Kidney tubule cell (primary cell): ENCODE measurements at places on chromosomes 7 and 10.

GRCh38 chr7:12056977-12057376, 154.1 kb upstream of the TMEM106B start:
- no peak for DNase-seq

DNA sequence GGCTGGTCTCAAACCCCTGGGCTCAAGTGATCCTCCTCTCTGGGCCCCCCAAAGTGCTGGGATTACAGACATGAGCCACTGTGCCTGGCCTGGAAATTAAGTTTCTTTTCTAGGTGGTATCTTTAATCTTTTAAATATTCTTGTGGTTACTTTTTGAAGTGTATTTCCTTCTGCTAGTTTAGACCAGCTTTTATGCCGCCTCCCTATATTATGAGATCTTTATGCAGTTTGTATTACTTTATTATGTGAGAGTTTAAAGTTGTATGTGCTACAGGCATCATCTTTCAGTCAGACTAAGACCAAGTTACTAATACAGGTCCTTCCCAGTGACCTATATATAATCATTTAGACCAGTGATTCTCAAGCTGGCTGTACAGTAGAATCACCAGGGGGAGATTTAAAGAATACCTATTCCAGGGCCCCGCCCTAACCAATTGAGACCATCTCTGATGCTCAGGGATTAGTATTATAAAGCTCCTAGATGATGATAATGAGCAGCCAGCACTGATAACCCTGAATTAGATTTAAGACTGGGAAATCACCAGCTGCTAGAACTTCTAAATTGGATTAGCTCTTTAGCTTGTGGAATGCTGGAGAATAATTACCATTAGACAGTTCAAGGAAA, 11.3 kb downstream of the INPP5F start:
- DNase-seq: no peak

GRCh38 chr7:44075296-44076075, 6.8 kb downstream of the POLM start:
- peak; percentile 46 for DNase-seq

GRCh38 chr7:47550788-47551470, 31.0 kb downstream of the TNS3 start:
- no peak for DNase-seq

DNA sequence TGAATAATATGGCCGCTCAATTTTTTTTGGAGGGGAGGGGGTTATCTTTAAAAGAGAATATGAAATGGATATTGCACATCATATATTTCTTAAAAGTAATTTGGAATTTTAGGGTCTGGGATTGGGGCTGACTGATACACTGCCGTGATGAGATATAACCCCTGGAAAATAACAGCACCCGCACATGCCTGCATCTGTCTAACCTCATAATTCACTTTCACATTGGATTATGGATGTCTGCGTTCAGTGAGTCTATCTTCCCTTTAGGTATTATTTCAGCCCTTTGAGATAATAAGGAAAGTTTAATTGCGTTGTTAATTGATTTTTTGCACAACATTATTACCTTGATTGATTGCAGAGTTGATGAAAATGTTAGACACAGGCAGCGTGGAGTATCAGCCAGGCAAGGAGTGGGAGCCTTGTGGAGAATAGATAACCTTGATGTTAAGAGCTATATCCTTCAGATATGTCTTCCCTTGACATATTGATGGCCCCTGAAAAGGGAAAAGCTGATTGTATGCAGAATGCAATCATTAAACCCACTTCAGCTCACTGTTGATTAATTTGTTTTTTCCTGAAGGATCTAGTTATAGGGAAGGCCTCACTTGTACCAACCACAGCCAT, 1095.2 kb downstream of the KCNMA1 start:
- no peak for DNase-seq

DNA sequence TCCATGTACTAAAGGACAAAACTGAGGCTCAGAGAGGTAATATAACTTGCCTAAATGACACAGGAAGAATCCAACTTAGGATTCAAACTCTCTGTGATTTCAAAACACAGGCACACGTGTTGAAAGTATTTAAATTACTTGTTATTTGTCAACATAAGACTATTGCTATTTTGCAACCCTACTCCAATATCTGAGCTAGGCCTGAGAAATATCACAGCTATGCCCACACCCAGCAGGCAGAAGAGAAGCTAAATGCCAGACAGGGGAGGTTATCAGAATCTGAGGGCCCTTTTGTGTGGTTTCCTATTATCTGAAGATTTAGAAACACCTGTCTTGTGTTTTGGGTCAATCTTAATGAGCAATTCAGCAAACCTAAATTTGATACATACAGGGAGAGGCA, 204.3 kb downstream of the ANK3 start:
- no peak for DNase-seq

DNA sequence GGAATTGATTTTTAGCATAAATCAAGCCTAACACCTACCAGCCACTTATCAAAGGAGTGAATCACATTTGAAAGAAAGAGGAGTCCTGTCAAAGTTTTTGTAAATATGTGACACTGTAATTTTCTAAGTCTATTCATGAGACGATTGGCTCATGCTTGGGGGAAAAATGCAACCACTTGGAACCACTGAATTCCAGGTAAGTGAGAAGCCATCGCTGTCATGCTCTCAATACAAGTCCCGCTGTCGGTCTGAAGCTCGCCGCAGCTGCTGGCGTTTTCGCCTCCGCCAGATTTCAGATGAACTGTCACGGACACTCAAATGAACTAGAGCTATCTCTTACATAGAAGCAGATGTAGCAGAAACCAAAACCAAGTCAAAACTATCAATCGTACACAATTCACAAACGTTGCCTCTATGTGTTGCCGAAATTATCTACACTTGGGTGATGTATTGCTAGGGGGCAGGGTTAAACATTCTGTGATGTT, 279.8 kb upstream of the FZD8 start:
- DNase-seq: no peak

DNA sequence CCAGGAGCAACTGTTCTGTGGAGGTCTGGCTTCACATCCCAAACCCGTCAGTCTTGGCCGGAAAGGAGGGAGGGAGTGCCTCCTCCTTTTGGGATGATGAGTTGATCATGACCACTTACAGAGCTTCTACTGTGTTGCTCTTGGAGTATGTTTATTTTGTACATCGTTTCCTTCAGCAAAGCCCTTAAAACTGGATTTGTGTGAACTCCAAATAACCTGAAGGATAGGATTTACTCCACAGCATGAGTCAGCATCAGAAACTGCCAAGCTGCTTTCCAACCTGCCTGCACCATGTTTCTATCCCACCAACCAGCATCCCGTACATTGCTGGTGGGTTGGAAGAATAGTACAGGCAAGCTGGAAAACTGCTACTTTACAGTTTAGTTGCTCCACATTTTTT, 3.5 kb downstream of the CCDC201 start:
- DNase-seq: no peak

DNA sequence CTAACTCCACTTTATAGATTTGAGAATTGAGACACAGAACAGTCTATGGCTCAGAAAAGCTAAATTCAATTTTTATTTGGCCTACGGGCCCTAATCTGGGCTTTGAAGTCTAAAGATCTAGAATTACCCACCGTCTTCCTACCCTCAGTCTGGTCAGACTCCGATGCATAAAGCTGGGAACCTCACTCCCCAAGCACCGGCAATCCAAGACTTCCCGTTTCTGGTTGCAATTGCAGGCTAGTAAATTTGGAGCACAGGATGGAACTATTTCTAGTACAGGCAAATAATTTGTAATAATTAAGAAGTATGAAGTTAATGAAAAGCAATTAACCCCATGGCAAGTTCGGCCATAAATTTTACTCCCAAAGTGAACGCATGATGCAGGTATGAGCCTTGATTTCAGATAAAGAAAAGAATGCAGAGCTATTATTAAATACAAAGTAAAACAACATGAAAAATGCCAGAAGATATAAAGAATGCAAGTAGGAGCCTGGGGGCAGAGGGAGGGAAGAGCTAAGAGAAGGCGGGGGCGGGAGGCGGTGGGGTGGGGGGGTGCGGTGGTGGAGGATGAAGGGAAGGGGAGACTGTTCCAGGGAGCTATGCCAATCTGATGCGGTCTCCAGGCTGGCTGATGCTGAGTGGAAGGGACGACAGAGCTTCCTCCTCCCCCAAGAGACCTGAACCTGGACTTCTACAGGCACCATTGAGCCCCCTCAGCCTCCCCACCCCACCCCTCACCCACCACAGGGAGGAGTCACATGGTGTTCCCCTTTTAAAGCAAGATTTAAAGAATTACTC, 45.1 kb downstream of the BPGM start:
- DNase-seq: no peak

GRCh38 chr10:111515706-111516105, 438.9 kb downstream of the ADRA2A start:
- no peak for DNase-seq

GRCh38 chr7:112638675-112639400, 151.4 kb downstream of the TMEM168 start:
- no peak for DNase-seq

- peak; percentile 24 for DNase-seq
These were observed 82.7 kb upstream of the WIPF3 start for GRCh38 chr7:29723599-29723998.

GRCh38 chr7:18469316-18469715, 26.2 kb upstream of the HDAC9 start:
- DNase-seq: no peak

DNA sequence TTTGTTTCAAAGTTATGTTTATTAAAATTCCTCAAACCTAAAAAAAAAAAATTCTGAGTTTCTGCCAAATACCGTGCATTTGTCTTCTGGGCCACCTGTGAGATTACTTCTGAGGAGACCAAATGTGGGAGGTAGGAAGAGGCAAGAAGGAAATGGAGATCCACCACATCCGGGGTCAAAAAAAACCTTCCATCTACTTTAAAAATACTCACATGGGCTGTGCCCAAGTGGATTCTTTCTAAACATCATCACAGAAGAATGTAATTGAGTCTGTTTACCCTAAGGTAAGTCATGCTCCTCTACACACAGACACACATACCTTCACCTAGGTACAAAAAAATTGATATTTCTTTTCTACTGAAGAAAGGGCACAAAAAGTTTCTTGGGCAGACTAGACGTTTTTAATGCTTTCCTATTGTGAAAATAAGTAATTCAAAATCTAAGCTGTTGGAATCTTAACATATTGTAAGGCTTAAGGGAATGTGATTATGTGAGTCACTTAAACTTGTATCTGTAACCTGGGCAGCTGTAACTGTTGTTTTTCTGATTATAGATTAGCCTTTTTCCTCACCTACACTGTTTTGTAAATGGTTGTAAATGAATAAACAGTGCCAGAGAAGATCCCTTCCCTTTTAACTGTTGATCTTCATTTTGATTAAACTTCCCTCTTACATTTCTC, 19.1 kb upstream of the SPOCK2 start:
- peak; percentile 94 for DNase-seq

DNA sequence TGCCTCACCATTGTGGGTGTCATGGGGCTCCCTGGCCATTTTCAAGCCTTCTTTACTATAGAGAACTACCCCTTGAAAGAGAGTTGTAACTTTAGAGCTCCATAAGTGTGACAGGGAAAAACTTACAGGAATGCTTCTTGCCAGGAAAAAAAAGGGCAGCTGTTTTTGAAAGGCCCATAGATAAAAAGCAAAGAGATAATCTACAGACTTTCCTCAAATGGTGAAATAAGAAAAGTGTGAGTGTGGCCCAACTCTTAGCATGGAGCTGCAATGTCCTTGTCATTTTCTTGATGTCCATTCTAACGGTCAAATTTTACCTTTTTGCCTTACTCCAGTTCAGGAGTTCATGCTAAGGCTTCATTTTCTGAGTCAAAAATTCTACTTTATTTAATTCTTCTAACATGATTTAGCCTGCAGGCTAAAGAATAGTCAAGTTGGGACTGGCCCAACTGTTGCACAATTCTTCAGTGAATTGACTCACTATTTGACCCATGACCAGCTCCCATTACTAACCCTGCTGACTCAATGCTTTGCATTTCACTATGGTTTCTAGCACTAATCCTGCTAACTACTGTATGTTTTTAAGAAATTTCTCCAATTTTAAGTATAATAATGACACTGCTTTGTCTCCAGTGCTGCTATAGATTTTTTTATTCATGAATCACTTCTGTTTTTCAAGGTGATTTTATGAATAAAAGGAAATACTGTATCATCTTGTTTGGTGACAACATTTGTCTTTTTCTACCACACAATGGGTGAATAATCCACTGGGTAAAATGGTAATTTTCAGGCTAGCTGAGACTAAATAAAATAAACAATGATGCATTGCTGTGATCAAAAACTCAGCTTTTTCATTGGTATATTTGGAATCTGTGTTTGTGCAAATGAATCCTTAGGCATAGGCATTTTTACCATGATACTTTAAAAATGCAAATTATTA, 41.4 kb upstream of the SGCE start:
- peak; percentile 92 for DNase-seq

GRCh38 chr10:105714728-105715127, 1073.6 kb downstream of the SORCS3 start:
- peak; percentile 51 for DNase-seq

DNA sequence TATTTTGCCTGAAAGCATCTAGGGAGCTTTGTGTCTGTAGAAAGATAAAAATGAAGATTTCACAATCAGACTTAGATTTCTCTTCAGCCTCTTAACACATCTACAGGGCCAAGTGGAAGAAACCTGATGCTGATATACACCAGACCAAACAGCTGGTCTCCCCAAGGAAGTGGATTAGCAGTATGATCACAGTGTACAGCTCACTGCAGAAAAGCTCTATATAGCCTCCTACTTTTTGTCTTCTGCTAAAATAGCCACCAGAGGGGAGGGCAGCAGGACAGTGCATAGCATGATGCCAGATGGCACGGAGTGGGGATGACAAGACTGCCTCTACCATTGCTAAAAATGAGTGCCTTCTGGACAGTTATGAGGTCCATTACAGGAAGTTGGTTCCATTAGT, 16.0 kb downstream of the FAM13C start:
- DNase-seq: no peak

DNA sequence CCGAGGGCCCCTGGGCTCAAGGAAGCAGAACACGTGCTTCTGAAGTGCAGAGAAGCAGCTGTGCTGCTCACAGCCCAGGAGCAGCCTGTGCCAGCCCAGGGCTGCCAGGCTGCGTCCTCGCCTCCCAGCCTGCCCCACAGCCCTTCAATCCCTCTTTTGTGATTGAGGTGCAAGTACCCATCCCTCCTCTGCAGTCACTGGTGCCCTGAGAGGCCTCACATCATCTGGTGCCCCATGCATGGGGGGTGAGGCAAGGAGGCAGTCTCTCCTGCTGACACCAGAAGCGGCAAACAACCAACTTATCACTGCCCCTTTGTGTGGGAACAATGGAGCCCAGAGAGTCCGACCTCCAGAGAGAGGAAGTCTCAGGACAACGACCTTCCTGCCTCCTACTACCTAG, 49.8 kb upstream of the FGFR2 start:
- no peak for DNase-seq

DNA sequence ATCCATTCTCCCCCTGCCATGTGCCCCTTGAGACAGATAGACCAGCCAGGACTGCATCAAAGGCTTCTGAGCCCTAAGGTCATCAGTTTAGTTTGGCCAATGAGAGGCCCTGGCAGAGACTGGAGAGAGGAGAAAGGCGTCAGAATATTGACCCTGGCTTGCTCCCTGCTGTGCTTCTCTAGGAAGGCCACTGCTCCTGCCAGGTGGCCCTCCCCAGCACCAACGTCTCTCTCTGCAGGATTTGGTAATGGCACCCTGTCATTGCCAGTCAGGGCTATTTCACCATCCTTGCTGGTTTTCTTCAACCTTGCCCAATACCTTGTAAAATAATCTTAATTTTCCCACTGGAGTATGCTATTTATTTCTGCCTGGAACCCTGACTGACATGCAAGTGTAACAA, 38.8 kb upstream of the ZRANB1 start:
- no peak for DNase-seq
